ENCODE measurements at places on chromosomes 7 and 10.

- H3K4me3 ChIP-seq, result peak overlapping the region; percentile 19
- H3K4me1 ChIP-seq, result no peaks in the 10 kb centered on the region
- DNase-seq, result no peak
- H3K27ac ChIP-seq, result no peak overlapping the region
- no peaks in the 10 kb centered on the region for H3K36me3 ChIP-seq
Measured at GRCh38 chr10:119427263-119427864, 115.2 kb downstream of the RGS10 start.

DNA sequence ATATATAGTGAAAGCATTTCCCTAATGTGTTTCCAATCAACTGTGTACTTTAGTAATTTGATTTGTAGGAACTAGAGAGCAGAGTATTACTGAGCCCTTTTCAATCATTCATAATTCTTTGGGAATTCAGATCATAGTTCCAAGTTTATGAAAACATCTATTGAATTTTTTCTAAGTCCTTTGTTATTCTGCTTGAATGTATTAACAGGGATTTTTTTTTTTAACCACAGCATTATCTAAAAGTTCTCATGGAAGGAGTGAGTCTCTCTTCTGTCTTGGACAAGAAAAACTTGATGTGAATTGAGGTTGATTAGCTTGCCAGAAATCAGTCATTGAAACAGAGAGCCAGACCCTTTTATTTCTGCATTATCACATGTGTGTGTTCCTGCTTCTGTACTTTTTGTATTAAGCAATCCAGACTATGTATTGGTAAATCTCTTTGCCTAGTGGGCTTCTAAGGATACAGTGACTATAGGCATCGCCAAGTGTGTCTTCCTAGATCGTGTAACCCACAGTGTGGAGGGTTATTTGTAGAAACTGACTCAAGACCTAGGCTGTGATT, 59.9 kb downstream of the BMPER start:
- DNase-seq, result no peak
- H3K27me3 ChIP-seq, result no peaks in the 10 kb centered on the region
- no peaks in the 10 kb centered on the region for H3K4me1 ChIP-seq
- no peaks in the 10 kb centered on the region for H3K36me3 ChIP-seq
- H3K4me3 ChIP-seq, result no peak overlapping the region
- no peak overlapping the region for H3K27ac ChIP-seq

DNA sequence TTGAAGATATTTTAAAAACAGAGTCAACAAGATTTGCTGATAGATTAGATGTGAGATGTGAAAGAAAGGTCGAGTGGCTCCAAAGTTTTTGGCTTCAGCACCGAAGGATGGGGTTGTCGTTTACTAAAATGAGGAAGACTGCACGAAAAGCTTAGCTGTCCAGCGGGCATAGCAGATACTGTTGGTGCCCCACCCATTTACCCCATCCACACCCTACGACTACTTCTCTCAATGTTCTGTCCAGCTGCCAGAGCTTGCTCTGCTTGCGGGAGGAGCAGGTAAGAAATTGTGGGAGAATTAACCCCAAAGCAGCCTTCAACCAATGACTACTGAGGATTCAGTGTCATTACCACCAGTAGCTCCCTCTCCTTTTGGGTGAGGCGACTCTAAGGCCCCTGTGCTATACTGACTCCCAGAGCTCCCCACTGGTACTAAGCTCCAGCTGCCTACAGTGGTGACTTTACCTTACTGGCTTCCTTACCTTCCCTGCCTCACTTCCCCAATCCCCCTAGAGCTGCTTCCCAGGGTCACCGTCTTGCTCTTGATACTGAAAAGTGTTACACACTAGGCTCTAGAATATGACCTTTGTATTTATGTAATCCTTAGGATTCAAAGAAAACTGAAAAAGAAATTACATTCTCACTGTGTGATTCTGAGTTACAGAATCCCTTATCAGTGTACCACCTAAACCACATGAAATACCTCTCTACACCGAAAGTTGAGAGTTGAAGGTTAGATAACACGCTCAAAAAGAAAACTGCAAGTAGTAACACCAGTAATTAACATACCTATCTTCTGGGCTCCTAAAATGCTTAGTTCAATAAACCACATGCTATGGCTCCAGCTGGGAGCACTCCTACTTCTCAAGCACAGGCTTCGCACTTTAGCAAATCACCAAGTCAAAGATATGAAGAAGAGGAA, 22.3 kb downstream of the CACUL1 start:
- H3K27me3 ChIP-seq, result no peaks in the 10 kb centered on the region
- H3K36me3 ChIP-seq, result no peaks in the 10 kb centered on the region
- no peaks in the 10 kb centered on the region for H3K4me1 ChIP-seq
- no peak overlapping the region for H3K27ac ChIP-seq
- no peak for DNase-seq

DNA sequence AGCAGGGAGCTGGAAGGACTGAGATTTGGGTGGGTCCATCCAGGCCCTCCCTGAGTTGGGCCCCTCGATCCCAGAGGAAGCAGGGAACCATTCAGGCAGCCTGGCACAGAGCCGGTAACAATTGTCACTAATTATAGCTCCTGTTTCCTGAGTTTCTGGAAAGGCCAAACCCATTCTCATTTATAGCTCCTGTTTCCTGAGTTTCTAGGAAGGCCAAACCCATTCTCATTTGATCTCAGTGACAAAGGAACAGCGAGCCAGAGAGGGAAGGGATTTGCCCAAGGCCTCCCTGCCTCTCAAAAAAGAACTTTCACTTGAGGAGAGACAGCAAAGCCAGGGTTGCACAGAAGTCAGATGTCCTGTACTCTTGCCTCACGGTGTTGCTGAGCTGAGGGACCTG, 521.9 kb downstream of the TYW1 start:
- H3K36me3 ChIP-seq, result no peaks in the 10 kb centered on the region
- H3K27ac ChIP-seq, result no peak overlapping the region
- no peaks in the 10 kb centered on the region for H3K27me3 ChIP-seq

DNA sequence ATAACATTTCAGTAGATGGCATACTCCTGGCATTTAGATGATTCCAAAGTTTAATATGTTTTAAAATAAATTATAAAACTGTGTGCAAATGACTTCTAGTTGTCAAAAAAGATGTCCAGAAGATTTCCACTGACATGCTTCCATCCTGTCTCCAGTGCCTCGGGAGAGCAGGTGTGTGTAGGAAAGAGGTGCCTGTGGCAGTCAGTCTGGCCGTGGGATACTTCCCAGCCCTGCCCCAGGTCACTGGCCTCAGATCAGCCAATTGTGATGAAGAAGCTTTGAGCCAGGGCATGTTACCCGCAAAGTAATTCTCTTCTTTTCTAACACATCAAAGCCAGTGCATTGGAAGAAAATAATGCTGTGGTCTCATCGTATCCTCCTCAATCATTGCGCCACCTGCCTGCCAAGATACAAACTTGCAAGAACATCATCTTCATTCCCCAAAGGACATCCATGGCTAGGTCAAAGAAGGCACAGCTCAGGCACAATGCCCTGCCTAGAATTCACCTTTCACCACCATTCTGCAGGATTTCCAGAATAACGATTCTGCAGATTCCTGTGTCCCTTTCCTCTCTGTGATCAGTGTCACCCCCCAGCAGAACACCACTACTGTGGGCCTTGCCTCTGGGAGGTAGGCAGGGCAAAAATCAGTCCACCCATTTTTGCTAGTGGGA, 6.3 kb upstream of the KCNMA1 start:
- peak; percentile 35 for DNase-seq
- H3K27ac ChIP-seq, result no peak overlapping the region
- H3K36me3 ChIP-seq, result no peaks in the 10 kb centered on the region
- no peaks in the 10 kb centered on the region for H3K27me3 ChIP-seq

DNA sequence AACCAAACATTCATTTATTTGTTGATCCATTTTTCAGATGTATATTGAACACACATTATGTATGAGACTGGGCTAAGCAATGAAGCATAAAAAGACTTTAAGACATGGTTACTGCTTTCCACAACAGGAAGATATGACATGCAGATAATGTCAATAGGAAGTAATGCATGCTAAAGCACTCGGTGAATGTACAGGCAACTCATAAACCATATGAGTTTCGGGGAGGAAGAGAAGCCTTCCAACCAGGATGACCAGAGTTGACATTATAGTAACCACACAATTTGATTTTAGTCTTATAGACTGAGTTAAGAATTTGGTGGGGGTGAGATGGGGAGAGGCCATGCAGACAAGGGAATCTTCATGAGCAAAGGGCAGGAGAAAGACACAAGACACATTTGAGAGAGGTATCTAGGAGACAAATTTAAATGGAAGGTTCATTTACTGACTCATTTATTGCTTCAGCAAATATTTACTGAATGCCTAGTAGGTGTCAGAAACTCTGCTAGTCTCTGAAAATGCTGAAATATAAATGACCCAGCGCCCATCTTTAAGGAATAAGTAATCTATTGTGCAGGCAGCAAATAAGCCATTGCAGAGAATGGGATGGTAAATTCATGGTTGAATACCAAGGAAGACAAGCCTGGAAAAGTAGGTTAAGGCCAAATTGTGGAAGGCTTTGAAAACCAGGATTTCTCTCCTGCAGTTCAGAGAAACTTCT, 19.0 kb upstream of the SLK start:
- H3K4me1 ChIP-seq, result no peaks in the 10 kb centered on the region
- H3K27me3 ChIP-seq, result no peaks in the 10 kb centered on the region
- H3K4me3 ChIP-seq, result no peak overlapping the region
- no peak overlapping the region for H3K27ac ChIP-seq
- no peaks in the 10 kb centered on the region for H3K36me3 ChIP-seq

- H3K36me3 ChIP-seq, result no peaks in the 10 kb centered on the region
- peaks cover 5% of the 10 kb centered on the region for H3K4me1 ChIP-seq
- H3K4me3 ChIP-seq, result no peak overlapping the region
- no peaks in the 10 kb centered on the region for H3K27me3 ChIP-seq
- DNase-seq, result no peak
Measured at GRCh38 chr7:128105228-128106022, 74.2 kb upstream of the LRRC4 start.

- DNase-seq, result no peak
- no peaks in the 10 kb centered on the region for H3K36me3 ChIP-seq
- H3K4me3 ChIP-seq, result no peak overlapping the region
- H3K4me1 ChIP-seq, result no peaks in the 10 kb centered on the region
- no peak overlapping the region for H3K27ac ChIP-seq
- no peaks in the 10 kb centered on the region for H3K27me3 ChIP-seq
Measured at GRCh38 chr7:48522692-48523091, 351.4 kb downstream of the ABCA13 start.

DNA sequence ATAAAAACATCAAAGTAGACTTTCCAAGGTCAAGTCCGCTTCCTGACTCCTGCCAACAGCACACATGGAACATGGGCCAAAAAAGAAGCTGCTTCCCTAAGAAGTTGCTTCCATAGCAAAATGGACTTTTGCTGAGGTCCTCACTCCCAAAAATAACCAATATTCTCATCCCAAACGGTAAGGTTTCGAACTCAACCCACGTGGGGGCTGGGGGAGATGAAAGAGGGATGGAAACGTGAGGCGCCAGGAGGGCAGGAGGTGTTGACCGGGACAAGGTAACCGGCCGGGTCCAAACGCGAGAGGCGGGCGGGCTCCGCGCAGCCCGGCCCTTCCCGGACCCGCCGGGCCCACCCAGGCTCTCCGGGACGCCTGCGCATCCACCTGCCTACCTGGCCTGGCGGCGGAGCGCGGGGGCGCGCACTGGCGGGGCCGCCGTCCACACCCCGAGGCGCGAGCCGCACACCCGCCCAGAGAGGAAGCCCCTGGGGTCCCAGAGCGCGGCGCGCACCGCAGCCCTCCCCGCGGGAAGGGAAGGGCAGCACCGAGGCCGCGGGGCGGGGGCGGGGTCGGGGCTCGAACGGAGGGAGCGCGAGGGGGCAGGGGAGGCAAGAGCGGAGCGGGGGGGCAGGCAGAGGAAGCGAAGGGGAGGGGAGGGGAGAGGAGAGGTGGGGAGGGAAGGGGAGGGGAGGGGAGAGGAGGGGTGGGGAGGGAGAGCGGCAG, 742 bp downstream of the LMBR1 start:
- H3K27me3 ChIP-seq, result no peaks in the 10 kb centered on the region
- DNase-seq, result no peak
- H3K27ac ChIP-seq, result peak overlapping the region; percentile 14
- no peaks in the 10 kb centered on the region for H3K36me3 ChIP-seq
- peaks cover 3% of the 10 kb centered on the region for H3K4me1 ChIP-seq

DNA sequence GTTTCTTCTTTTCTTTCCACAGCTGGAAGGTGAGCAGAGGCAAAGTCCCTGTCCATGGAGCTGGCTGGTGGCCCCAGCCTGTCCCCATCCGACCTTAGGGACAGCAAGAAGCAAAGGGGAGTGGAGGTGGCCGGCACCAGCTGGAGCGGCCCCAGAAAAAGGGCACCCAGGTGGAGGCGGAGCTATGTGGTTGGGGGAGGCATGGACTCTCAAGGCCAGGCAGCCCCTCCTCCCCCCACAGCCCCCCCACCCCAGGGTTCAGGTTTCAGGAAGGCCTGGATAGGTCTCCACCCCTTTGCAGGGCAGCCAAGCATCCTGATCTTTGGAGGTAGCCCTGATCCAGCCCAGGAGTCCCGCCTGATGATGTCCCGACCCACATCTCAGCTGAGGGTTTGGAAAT, at the start of gene SSC4D:
SSC4D (minus strand) TSS at position 161 of the 400 bp plus-strand sequence. CDS start 5,258 bp downstream, outside the sequence.
- no peak within 1 kb of the TSS for H3K27ac ChIP-seq
- H3K27me3 ChIP-seq, result no peaks in the 10 kb centered on the region
- no peaks in the 10 kb centered on the region for H3K36me3 ChIP-seq

DNA sequence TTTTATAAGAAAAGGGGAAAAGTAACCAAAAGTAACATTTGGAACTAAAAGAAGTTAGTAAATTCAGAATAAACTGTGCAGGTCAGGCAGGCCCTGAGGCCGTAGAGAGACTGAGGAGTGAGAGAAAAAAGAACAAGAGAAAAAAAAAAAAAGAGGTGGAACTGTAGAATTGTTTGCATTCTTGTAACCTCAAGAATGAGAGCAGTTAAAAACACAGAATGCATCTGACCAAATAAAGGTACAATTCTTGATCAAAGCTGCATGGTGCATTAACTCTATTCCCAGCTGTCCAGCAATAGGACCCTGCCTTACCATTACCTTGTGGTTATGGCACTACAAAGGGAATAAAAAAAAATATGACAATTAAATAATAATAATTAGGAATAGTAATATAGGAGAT, 170.1 kb upstream of the SEMA3A start:
- no peak overlapping the region for H3K4me3 ChIP-seq
- no peaks in the 10 kb centered on the region for H3K36me3 ChIP-seq
- DNase-seq, result no peak
- no peaks in the 10 kb centered on the region for H3K27me3 ChIP-seq
- no peak overlapping the region for H3K27ac ChIP-seq

- H3K4me1 ChIP-seq, result no peaks in the 10 kb centered on the region
- no peaks in the 10 kb centered on the region for H3K27me3 ChIP-seq
- H3K27ac ChIP-seq, result no peak overlapping the region
- DNase-seq, result no peak
Measured at GRCh38 chr10:6065835-6066234, 3.7 kb upstream of the IL2RA start.

GRCh38 chr10:63197344-63198092, 64.4 kb downstream of the NRBF2 start:
- no peaks in the 10 kb centered on the region for H3K27me3 ChIP-seq
- H3K4me1 ChIP-seq, result no peaks in the 10 kb centered on the region
- peak; percentile 12 for DNase-seq
- peaks cover 15% of the 10 kb centered on the region for H3K36me3 ChIP-seq
- no peak overlapping the region for H3K4me3 ChIP-seq

GRCh38 chr7:34928052-34928451, 109.2 kb downstream of the DPY19L1 start:
- no peaks in the 10 kb centered on the region for H3K27me3 ChIP-seq
- no peak overlapping the region for H3K4me3 ChIP-seq
- peaks cover 3% of the 10 kb centered on the region for H3K36me3 ChIP-seq
- H3K27ac ChIP-seq, result no peak overlapping the region
- DNase-seq, result peak; percentile 68
- H3K4me1 ChIP-seq, result no peaks in the 10 kb centered on the region

Measured in trophoblast cell (in vitro differentiated cells and primary cell).